ENCODE measurements at places on chromosomes 11 and 22.

DNA sequence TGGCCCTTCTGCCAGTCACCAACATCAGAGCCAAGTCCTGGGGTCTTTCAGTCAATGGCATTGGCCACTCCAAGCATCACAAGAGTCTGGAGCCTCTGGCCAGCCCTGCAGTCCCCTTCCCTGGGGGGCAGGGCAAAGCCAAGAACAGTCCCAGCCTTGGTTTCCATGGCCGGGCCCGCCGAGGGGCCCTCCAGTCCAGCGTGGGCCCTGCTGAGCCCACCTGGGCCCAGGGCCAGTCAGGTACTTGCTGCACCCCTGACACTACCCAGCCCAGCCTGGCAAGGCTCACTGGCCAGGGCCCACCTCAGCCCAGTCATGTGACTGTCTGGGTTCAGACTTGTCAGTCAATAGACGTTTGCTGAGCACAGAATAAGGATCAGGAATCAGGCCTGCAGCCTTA, 10.8 kb downstream of the TMEM258 start:
- no peak for DNase-seq

- DNase-seq = peak; percentile 5
These were observed 66.0 kb downstream of the GRK3 start for GRCh38 chr22:25630447-25630846.

DNA sequence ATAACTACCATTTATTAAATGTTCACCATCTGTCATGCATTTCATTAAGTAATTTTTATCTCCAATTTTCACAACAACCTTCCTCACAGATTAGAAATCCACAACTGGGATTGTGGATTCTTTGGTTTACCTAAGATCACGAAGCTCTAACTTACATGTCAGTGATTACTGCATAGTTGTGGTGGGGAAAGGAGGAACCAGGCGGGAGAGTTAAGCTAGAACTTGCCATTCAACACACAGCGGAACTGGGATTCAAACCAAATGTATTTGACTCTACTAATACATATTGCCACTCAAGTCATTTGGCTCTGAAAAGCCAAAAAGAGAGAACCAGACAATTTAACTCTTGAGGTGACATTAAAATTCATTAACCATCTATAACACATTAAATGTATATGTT, 10.4 kb upstream of the LAYN start:
- peak; percentile 35 for DNase-seq

DNA sequence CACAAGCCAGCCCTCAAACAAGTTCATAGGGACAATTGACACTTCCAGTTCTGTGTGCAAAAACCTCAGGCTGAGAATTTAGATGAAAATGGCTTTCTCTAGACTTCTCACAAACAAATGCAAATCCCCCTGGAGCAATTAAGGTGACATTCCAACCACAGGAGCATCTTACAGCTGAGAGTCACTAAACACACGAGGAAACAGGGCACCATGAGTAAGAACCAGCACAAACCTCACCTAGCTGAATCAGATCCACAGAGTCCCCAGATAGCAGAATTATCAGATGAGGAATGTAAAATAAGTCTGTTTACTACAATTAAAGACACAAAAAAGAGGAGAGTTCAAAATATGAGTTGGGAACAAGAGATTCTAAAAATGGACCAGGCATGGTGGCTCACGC, 51.5 kb downstream of the RTL6 start:
- no peak for DNase-seq

- peak; percentile 94 for DNase-seq
These were observed 14.4 kb downstream of the IL18BP start for GRCh38 chr11:72012897-72013721.

- no peak for DNase-seq
These were observed 9.0 kb downstream of the PKNOX2 start for GRCh38 chr11:125173556-125173955.

DNA sequence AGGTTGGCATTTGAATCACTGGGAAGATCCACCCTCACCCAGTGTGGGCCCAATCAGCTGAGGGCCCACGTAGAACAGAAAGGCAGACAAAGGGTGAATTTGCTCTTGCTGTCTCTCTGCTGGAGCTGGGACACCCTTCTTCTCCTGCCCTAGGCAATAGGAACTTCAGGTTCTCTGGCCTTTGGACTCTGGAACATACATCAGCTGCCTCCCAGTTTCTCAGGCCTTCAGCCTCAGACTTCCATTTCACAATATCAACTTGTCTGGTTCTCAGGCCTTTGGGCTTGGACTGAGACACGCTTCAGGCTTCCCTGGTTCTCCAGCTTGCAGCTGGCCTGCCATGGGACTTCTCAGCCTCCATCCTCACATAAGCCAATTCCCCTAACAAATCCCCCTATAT, 14.7 kb upstream of the ASRGL1 start:
- DNase-seq = no peak

GRCh38 chr11:125968354-125968753, 22.5 kb downstream of the VSIG10L2 start:
- no peak for DNase-seq

DNA sequence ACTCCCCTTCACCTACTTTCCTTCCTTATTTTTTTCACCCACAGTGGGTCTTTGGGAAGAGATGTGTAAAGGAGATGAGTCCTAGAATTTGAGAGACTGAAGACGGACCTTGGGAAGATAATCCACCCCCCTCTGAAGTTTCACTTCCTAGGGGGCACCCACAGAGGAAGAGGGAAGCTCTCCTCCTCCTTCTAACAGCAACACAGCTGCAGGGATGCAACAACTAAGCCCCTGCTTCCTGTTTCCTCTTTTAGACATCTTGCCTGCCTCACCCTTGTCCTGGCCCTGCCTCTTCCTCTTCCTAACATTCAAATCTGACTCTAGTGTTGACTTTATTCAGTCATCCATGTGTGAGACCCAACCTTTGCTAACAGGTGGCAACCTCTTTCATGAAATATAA, 424.6 kb downstream of the BUD13 start:
- DNase-seq = no peak

DNA sequence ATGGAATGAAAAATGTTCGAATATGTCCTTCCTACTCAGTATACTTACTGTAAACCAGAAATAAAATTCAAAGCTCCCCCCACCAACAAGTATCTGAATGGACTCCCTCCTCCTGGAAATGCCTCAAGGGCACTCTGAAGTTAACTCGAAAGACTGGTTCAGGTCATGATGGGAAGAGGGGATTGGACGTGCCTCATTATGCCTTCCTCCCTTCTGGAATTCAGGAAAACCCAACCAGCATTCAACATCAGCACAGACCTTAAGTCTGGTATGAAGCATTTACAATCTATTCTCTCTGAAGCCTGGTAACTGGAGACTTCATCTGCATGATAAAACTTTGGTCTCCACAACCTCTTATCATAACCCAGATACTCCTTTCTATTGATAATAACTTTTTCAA, 428.3 kb upstream of the RAG2 start:
- DNase-seq = no peak

GRCh38 chr22:20089977-20090729, 10.1 kb downstream of the DGCR8 start:
- no peak for DNase-seq

DNA sequence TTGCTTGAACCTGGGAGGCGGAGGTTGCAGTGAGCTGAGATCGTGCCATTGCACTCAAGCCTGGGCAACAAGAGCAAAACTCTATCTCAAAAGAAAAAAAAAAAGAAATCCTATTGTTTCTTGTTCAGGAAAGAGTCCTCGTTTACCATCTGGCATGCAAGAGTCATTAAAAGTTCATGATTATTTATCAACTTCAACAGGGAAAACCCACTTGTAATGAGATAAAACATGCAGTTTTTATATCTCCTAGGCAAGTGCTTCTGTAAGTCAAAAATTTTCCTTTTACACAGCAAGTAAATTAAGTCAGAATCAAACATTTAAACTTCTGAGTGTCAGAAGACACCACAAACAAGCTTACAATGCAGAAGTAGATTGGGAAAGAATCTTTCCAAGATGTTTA, 94.7 kb upstream of the CLPB start:
- no peak for DNase-seq

DNA sequence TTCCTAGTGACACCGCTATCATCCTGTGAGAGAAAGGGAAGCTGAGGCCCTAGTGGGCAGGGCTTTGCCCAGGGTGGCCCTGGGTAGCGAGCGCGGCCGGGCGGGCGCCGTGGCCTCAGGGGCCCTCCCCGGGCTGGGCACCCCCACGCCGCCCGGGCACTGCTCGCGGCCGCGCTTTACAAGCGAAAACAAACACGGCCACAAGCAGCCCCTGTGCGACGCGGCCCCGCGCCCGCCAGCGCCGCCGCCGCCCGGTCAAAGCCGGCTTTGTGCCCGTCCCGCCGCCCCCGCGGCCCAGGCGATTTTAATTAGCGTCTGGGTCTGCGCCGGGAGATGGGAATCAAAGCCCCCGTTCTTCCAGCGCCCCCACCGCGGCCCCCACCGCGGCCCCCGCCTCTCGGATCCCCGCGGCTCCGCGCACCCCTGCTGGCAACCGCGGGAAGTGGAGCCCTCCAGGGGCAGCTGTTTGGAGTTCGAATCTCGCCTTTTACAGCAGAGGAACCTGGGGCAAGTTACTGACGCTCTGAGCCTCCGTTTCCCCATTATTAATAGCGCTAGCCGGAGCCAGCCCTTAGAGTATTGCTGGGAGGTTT, 47.9 kb downstream of the CHRDL2 start:
- no peak for DNase-seq

GRCh38 chr22:35229865-35230264, 27.4 kb upstream of the HMGXB4 start:
- no peak for DNase-seq

DNA sequence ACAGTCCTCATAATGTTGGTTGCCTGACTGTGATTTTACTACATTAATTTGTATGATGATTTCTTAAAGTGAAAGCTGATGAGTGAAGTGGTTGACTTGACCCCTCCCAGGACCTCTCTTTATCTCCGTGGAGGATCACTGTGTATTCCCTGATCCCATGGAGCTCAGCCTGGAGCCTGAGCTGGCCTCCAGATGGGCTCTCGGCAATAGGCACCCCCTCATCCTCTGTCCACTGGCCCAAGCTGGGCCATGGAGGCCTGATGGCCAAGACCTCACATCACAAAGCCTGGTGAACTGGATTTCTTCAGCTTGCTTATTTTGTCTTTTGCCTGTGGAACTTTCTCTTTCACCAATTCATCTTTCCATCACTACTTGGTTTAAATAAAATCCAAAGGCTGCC, 75.2 kb downstream of the WNT11 start:
- no peak for DNase-seq

GRCh38 chr11:24478718-24479117, 18.1 kb upstream of the LUZP2 start:
- no peak for DNase-seq

DNA sequence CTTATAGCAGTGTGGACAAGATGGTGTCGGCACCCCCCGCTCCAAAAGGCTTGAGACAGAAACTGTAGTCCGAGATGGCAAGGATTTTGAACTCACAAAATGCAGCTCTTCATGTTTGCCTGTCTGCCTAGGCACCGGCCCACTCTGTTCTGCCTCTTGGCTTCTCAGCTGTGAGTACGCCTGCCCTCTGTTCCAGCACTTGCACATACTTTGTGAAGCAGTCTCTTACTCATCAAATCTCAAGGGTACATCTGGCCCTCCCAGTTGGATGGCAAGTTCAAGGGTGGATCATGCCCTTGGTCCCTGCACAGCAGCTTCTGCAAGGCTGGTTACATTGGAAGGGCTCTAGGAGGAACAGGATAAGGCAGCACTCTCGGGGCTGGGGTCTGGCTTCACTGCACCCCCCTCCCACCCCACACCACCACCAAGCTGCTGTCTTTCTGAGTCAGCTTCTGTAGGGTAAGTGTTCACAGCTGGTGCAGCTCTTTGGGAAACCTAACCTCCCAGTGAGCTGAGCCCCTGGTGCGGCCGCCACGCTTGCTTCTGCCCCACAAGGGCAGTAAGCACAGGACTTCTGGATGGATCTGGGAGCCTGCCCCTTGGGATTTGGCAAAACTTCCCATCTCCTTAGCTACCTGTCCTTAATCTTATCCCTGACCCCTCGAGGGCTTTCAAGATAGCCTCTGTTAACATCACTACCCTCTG, 37.2 kb downstream of the FAM83F start:
- no peak for DNase-seq
